CD4-positive, alpha-beta T cell treated with Interleukin-15 for 1 hour (primary cell): ENCODE measurements at places on chromosomes 16 and 17.

DNA sequence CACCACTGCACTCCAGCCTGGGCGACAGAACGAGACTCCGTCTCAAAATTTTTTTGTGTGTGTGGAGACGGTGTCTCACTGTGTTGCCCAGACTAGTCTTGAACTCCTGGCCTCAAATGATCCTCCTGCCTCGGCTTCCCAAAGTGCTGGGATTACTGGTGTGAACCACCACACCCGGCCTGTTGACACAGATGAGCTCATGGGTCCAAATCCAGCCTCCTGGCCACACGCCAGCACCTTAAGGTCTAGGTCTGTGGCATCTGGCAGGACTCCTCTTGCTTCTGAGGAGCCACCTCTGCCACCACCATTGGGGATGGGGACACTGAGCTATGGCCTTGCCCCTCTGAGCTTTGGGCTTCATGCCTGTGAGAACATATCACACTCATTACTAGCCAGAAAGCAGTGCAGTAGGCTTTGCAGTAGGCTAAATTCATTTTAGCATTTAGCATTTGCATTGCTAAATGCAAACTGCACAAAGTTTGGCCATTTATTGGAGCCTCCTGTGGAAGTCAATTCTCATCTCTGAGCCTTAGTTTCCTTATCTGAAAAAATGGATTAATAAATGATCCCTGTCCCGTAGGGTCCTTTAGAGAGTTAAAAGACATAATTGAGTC is 5.5 kb upstream of the CDIPT start:
- DNase-seq = no peak

GRCh38 chr16:85989863-85990643 is 91.1 kb downstream of the IRF8 start:
- no peak for DNase-seq

DNA sequence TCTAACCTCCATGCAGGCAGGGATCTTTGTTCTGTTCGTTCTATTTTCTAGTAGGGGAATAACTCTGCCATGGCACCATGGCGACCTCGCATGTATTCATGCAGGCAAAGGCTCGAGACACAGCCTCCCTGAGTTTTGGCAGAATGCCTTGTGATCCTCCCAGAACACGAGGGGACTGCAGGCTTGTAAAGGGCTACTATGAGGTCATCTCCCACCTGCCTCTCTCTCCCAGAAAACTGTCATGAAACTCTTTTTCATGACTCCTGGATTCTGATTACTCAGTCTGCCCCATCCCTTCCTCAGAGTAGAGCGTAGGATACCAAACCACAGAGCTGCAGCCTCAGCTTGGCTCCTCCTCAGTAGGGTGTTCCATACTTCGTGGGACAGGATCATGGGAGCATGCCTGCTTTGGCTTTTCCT is 64.3 kb downstream of the IGF2BP1 start:
- no peak for DNase-seq

DNA sequence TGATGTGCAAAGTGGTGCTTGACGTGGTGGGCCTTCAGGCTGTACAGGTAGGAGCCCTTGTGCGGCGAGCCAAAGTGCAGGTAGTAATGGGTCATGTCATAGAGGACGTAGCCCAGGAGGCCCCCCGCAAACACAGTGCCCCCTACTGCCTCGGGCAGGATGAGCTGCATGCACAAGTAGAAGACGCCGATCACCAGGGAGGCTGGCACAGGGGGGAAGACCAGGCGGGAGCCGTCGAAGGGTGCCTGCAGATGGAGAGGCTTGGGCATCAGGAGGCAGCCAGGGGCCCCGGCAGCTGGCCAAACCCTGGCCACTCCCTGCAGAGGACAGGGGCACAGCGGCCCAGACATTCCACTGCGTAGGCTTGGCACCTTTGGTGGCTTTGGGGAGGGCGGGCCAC is 15.7 kb upstream of the MLKL start:
- DNase-seq = no peak

DNA sequence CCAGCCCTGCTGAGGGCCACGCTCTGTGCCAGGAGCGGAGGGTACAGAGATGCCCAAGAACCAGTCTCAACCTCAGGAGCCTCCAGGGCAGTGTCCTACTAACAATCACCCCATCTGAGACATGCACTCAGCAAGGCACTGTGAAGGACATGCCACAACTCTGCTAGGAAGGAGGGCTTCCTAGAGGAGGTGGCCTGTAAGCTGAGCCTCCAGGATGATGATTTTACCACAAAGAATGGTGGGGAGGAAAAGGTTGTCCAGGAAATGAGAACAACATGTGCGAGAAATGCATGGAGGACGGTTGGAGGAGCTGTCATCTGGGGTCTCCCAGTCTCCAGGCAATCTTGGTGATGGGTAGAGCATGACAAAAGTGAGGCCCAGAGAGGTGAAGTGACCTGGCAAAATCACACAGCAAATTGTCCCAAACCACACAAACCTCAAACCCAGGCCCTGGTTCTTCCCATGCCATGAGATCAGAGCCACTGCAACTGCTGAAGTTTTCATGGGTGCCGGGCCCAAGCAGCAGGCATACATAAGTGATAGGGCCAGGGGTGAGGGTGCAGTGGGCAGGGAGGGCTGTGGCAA is 30.5 kb downstream of the CNGB1 start:
- DNase-seq = no peak

DNA sequence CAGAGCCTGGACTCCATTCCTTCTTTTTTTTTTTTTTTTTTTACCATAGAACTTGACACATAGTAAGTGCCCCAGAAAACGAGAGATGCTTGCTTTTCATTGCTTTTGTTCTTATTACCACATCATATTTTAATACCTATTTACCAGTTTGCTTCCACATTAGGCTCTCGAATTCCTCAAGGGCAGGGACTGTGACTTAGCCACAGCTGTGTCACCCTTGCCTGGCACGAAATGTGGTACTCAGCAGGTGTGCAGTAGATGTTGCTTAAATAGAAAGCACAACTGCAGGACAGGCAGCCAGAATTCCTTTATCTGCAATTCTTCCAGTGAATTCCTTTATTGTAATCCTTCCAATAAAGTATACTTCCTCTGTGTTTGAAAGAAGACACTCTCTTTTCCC is 393.0 kb downstream of the HAPSTR1 start:
- DNase-seq = no peak
